Psoas muscle (tissue), 8 donors: ENCODE measurements at places on chromosomes 2 and 18.

- DNase-seq, result no peak
These were observed 15.4 kb downstream of the FN1 start for GRCh38 chr2:215420471-215420935.

DNA sequence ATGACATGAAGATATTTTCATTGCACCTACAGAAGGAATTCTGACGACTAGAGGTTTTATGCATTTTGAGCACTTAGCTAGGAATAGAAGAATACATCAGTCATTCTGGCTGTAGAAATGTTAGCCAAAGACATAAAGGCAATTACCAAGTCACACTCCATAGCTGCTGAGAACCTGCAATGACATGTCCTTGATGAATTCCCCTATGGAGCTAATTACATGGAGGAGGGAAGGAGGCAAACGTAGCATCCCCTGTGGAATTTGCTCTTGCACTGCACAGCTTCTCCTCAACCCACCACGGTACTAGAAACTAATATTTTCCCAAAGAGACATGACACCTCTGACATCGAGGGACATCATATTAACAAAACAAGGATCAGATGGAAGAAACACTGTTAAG, 174.0 kb upstream of the SESTD1 start:
- no peak for DNase-seq

- no peak for DNase-seq
These were observed 135.6 kb downstream of the ARHGAP15 start for GRCh38 chr2:143264851-143265250.

DNA sequence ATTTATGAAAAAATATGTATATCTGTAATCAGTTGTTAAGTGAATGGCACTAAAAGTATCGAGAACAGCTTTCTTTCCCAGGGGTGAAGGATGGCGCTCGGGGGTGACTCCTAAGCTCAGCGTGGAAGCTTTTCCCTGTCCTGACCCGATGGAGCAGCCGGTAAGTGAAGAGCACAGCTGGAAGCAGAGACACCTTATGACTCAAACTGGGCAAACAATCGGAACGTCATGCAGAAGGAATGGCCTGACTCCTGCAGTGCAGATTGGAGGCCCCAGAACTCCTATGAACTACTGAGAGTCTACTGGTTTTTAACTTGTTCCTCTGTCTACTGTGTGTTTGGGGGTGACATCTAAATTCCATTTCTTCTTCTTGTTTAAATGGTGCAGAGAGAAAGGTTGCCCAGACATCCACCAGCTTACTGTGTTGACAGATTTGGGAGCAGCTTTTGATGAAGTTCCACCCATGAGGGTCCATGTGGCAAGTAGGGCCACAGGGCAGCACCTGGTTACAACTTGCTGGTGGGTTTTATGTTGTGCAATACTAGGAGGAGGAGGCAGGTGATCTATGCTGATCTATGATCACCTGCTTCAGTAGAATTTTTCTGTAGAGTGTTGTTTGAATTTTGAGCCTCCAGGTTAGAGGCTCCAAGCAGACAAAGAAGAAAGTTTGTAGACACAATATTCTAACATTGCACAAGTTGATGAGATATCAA, 52.8 kb upstream of the TMEM182 start:
- no peak for DNase-seq
